ENCODE measurements at places on chromosomes 3 and 15.
A peak's percentile ranks its signal among the peaks of the same experiment; 100 is the strongest.

GRCh38 chr3:150098621-150099020 lies 127.9 kb upstream of the PFN2 start:
- DNase-seq, result no peak

DNA sequence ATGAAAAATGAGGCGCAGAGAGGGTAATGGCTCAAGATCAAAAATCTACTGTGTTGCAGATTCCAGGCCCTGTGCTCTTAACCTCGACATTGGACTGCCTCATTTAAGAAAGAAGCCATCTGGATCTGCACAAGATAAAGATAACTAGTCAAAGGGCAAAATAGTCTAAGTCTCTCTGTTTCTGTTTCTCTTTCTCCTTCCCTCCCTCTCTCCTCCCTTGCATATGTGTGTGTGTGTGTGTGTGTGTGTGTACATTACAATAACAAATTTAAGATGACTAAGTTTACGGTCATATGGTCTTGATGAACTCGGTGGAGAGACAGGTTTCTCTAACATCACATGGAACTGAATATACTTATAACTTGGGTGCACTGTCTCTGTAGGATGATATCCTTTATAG lies 69.2 kb downstream of the MEIS2 start:
- DNase-seq, result no peak

DNA sequence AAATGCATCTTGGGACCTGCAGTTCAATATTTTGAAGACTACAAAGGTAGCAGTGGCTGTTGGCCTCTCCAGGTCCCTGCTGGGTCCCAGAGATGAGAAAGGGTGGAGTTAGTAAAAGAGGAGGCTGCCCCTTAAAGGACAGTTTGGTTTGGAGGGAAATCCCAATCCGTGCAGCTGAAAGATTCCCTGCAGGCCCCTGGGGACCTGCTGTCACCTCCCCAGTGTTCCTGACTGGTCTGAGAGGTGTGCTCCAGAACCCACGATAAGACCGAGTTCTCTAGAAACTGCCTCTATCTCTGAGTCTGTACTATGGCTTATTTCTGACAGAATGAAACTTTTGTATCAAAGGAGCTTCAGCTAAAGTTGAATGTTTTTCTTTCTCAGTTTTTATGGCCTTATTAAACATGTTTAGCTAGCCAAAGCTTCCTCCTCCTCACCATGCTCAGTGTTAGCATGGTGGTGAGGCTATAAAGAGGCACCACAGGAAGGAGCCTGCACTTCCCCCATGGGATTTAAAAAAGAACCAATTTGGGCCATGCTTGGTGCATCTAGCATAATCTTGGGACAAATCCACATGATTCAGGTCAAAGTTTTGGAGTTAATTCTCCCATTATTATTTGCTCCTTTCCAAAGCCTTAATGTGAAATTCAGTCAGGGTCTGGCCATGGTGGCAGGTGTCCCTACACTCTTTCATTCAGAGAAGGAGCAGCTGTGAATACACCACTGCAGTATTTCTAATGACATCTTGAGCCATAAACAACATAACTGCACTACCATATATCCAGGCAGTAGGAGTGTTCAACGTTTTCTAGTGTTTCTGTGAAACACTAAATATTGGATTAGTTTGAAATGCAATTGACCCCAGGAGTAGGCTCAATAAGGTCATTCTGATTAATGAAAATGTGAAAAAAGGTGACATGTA lies 74.4 kb downstream of the ATP1B3 start:
- DNase-seq, result no peak

DNA sequence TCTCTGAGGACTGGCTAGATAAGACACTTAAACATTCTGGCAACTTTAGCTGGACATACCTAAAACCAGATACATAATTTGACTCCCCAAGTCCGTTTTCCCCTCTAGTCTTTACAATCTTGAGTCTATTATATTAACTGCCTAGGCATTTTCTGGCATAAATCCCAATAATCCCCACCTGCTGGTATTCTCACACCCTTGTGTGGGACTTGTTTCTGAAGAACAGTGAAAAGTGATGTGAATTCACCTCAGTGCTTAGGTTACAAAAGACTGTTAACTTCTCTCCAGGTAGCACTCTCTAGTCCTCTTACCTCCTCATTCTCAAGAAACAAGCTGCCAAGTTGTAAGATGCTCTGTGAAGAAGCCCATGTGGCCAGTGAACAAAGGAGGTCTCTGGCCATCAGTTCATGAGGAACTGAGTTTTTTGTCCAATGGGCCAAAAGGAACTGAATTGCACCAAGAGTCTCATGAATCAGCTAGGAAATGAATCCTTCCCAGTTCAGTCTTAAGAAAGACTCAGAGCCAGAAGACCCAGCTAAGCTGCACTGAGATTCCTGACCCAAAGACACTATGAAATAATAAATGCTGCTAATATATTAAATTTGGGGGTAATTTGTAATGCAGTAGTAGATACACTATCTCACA lies 4.1 kb downstream of the OSBPL11 start:
- no peak for DNase-seq

DNA sequence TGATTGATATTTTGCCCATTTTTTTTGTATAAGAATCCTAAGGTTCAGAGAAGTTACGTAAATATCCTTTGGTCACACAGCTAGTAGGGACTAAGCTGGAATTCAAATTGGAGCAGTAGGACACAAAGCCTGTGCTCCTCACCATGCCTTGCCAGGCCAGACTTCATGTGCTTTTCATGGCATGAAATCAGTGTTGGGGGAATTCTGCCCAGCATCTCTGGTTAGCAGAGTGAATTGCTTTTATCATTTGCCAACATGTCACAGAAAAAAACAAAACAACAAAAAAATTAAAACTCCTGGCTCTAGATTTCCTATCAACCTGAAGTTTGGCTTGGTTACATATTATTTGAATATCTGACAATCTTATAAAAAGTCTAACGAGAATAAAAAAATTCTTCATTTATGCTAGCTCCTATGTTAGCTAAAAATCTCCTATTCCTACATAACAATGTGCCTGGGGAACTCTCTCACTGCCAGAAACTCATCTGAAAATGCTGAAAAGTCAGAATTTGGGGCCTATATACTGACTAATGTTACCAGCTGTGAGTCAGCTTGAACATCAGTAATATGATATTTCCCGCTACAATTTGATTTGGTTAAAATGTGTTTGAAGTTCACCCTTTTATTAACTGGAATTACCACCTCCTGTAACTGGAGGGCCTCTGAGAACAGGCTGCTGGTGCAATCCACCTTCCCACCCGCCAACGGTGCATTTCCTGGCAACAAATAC lies 141.7 kb downstream of the TIGIT start:
- DNase-seq, result no peak

DNA sequence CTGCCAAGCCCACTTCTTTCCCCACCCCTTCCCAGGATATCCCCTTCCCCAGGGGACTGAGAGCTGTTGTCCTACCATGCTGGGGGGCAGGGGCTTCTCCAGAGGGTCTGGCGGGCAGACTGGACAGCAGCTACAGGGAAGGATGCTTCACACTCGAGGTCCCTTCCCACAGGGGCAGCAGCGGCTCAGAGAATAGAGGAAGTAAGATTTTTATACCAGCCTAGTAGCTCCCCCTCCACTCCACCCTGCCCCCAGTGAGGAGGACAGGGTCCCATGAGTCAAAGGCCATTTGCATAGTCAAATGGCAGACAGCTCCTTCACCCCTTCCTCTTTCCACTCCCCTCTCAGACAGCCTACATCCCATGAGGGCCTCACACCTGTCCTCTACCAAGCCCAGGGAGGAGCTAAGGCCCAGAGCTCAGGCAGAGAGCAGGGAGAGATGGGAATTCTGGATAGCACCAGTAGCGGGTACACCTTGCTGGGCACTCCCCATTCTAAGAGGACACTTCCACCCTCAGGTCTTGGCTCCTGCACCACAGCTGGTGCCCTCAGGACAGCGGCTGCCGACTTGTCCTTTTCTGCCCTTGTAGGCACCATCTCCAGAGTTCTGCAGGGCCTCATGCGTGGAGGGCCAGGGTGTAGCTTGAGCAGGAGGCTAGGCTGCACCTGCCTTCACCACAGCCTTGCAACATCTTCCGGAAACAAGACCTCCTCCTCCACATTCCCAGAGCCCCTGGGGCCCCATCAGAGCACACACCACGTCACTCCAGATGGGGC lies at the start of gene TLR9:
TLR9 (minus strand) TSS at position 194 of the 777 bp plus-strand sequence; CDS start at position 78, 116 bp downstream.
- no peak for DNase-seq

DNA sequence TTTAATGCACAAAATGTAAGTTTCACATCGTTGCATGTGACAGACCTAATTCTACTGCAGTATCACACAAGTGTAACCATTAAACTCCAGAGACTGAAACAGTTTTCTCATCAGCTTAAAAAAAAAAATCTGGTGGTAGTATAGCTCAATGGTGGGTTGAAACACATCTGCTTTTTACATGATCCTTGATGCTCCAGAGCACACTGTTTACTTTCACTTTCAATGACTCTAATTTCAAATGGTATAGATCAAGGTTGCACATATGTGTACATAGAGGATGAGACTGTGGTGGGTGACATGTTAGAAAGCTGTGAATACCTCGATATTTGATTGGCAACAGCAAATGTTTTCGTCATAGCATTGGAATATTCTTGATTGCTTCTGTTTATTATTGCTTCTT lies 22.4 kb downstream of the MCTP2 start:
- DNase-seq, result no peak

- no peak for DNase-seq
Measured at GRCh38 chr3:99023590-99024192, 122.2 kb upstream of the DCBLD2 start.

- no peak for DNase-seq
Measured at GRCh38 chr3:170010498-170010897, 27.3 kb upstream of the GPR160 start.

DNA sequence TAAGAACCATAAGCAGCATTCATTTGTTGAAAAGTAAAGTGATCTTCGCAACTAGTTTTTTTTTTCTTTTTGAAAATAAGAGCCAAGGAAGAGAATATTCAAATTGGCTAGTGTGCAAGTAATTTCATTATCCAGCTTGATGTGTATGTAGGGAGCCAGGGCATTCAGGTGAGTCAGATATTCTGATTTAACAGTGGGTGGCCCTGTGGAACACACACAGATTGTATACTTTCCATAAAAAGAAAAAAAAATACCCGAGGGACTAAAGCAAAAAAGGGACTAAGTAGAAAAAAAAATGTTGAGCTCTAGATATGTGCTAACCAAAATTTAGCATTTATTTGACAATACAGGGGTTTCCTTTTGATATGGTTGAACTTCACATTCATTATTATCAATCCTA lies 96.9 kb upstream of the ROPN1 start:
- no peak for DNase-seq

- no peak for DNase-seq
Measured at GRCh38 chr3:107775974-107776373, 253.2 kb downstream of the BBX start.

DNA sequence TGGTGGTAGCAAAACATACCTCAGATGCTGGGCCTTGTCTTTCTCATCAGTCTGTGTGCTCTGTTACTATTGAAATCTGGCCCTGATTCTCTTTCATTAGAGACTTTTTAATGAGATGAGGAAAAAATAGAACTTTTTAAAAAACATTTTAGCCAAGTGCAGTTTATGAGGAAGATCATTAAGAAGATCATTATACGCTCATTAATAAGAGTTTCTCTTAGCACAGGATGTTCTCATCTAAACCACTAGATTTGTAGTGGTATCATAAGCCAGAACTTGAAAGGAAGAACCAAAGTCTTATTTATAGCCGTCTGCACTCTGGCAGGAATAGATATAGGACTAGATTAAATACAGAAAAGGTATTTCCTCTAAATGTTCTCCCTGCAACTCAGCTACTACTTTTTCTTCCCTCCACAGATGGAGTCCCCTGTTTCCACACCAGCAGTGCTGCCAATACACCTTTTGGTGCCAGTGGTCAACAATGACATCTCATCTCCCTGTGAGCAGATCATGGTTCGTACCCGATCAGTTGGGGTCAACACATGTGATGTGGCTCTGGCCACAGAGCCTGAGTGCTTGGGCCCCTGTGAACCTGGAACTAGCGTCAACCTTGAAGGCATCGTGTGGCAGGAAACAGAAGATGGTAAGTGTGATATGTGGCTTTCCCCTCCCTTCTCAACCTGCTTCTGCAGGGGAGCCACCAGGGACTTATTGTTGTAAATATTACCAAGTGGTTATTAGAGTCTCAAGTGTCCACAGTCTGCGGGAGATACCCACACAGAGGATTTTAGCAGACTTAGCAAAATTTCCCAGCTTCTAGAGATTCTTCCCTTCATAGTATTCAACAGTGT lies 152.8 kb downstream of the RBPMS2 start:
- peak; percentile 27 for DNase-seq

- DNase-seq, result no peak
Measured at GRCh38 chr3:139427283-139428060, 38.0 kb upstream of the COPB2 start.

- no peak for DNase-seq
Measured at GRCh38 chr3:169923189-169923588, 11.8 kb downstream of the SAMD7 start.

- no peak for DNase-seq
Measured at GRCh38 chr3:12948891-12949711, 107.7 kb upstream of the RPL32 start.

- no peak for DNase-seq
Measured at GRCh38 chr3:158970006-158970405, 168.2 kb downstream of the MFSD1 start.

- no peak for DNase-seq
Measured at GRCh38 chr3:102972350-102972749, 537.5 kb downstream of the ZPLD1 start.

DNA sequence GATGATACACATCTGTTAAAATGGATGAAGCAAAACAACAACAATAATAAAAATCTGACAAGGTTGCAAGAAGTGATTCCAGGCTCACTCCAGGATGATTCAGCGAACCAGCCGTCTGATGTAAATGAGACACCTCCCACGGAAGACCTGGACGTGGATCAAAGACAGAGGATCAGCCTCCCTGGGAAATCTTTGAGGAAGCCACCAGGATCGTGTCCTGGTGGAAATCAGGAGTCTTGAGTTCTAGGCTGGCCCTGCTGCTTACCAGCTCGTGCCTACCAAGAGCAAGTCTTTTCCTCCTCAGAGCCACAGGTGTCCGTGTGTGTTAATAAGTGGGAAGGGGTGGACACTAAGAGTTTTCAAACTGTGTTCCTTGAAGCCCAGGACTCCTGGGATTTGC lies 15.3 kb upstream of the ADCY5 start:
- no peak for DNase-seq

DNA sequence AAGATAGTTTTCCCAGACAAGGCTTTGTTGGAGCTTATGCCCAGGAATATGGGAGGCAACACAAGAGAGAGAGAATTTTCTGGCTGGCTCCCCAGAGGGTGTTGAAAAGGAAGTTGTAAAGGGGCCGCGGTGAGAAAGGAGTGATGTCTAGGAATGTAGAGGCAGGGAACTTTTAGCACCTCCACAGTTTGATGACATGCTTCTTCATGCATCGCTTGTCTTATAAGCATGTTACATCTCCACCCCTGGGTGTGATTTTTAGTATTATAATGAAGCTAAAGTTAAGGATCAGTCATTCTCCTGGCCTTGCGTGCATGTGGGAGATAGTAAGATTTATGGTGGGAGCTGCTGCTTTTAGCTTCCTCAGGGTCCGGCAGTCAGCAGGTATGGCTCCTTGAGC lies 32.8 kb upstream of the TF start:
- no peak for DNase-seq

All from effector CD4-positive, alpha-beta T cell (primary cell).